ENCODE measurements at places on chromosomes 5 and 9.
A peak's percentile ranks its signal among the peaks of the same experiment; 100 is the strongest.

- no peak overlapping the region for H3K27ac ChIP-seq
- no peaks in the 10 kb centered on the region for H3K27me3 ChIP-seq
- no peak for DNase-seq
Measured at GRCh38 chr5:122996091-122996490, 40.4 kb downstream of the PPIC start.

DNA sequence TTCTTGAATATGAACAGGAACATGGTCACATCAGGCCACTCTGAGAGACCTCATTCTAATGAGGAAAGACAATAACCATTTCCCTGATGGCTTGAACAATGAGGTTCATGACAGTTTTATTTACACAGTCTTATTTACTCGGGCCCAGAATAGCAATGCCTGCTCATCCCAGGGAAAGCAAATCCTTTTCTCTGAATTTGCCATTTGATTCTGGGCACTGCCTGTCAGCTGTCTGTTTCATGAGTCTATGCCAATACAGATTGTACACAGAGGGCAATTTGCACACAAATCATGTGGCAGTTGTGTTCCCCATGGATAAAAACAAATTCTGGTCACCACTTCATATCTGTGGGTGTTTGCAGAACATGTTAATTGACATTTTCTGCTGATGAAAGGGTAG, 492.5 kb downstream of the ACTL7B start:
- H3K36me3 ChIP-seq = no peaks in the 10 kb centered on the region
- H3K27ac ChIP-seq = no peak overlapping the region
- H3K27me3 ChIP-seq = no peaks in the 10 kb centered on the region

DNA sequence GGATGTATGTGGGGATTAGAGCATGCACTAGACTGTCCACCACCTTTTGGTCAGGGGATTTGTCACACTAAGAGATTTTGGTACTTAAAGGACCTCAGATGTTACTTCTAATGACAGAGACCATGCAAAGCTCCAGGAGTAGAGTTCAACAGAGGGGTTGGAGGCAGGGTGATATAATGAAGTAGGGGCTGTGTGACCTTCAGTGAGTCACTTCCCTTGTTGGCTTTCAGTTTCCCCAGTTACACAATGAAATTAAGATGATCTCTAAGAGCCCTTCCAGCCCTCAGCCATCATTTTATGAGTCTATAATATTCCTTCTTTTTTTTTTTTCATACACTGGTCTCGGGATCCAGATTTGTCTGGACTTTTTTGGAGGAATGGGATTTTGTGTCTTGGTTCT, 26.8 kb downstream of the GLRA1 start:
- H3K4me1 ChIP-seq = peaks cover 29% of the 10 kb centered on the region
- no peak overlapping the region for H3K27ac ChIP-seq
- no peak for DNase-seq
- H3K27me3 ChIP-seq = peaks cover 77% of the 10 kb centered on the region
- H3K36me3 ChIP-seq = no peaks in the 10 kb centered on the region
- no peak overlapping the region for H3K4me3 ChIP-seq

DNA sequence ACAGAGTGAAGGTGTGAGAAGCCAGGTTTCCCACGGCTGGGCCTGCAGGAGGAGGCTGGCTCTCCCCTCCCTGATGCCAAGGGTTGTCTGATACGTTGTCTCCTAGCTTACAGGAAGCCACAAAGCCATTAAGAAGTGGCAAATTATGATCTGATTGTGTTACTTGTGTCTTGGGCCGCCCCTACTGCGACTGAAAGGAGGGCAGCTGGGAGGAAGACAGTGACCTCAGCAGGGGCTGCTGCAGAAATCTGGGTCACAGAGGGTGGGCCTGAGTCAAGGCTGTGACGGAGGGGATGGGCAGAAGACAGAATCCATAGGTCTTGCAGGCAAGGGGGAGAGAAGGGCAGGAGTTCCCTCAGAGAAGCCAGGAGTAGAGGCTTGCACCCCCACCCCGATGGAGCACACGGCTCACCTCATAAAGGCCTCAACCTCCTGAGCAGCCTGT, 145.0 kb downstream of the FSTL4 start:
- no peaks in the 10 kb centered on the region for H3K27me3 ChIP-seq
- DNase-seq = no peak
- no peak overlapping the region for H3K4me3 ChIP-seq
- H3K36me3 ChIP-seq = no peaks in the 10 kb centered on the region

DNA sequence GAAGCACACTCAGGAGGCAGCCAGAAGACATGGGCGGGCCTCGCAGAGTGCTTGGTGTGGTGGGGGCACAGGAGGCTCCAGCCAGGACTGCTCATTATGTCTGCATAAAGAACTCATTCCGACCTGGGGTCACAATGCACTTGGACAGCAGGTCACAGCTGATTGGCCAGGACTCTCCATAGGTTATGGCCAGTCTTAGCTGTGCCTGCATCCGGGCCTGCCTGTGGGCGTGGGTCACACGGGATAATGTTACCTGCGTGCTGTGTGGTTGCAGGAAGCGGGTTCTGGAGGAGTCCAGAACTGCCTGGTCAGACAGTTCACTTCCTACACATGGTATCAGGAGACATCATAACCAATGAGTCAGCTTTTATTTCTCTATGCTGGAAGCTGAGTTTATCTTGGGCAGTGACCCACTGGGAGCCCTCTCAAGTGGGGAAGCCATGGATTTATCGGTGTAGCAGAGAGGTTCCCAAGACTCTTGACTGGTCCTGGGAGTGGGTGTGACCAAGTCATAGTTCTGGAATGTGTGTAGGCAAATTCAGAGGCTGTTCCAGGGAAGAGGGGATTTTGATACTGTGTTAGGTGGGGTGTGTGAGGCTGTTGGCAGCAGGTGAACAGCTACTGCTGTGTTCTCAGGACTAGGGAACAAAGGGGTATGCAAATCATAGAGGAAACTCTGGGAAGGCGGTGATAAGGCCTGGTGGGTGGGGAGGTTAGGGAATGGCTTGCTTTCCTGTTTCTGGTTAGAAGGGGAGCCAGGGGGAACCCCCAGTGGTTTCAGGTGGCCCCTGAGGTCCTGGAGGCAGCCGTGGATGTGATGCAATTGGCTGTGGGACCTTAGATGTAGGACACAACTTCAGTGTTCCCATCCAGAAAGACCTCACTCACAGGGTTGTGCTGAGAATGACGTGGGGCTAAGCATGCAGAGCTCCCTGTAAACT, 51.3 kb downstream of the ARHGEF37 start:
- no peaks in the 10 kb centered on the region for H3K27me3 ChIP-seq
- no peak overlapping the region for H3K27ac ChIP-seq
- no peak for DNase-seq
- peaks cover 8% of the 10 kb centered on the region for H3K4me1 ChIP-seq
- H3K36me3 ChIP-seq = no peaks in the 10 kb centered on the region

GRCh38 chr5:120599576-120599975, 135.5 kb downstream of the PRR16 start:
- no peaks in the 10 kb centered on the region for H3K36me3 ChIP-seq
- no peaks in the 10 kb centered on the region for H3K4me1 ChIP-seq
- no peak for DNase-seq

- DNase-seq = peak; percentile 18
- no peak overlapping the region for H3K4me3 ChIP-seq
- no peak overlapping the region for H3K27ac ChIP-seq
- H3K4me1 ChIP-seq = peaks cover 43% of the 10 kb centered on the region
- no peaks in the 10 kb centered on the region for H3K27me3 ChIP-seq
- no peaks in the 10 kb centered on the region for H3K36me3 ChIP-seq
Measured at GRCh38 chr5:5335700-5336264, 86.7 kb upstream of the ICE1 start.

GRCh38 chr5:151667083-151667482, 19.6 kb downstream of the SPARC start:
- DNase-seq = no peak
- H3K27ac ChIP-seq = no peak overlapping the region
- no peaks in the 10 kb centered on the region for H3K36me3 ChIP-seq
- H3K4me3 ChIP-seq = no peak overlapping the region

DNA sequence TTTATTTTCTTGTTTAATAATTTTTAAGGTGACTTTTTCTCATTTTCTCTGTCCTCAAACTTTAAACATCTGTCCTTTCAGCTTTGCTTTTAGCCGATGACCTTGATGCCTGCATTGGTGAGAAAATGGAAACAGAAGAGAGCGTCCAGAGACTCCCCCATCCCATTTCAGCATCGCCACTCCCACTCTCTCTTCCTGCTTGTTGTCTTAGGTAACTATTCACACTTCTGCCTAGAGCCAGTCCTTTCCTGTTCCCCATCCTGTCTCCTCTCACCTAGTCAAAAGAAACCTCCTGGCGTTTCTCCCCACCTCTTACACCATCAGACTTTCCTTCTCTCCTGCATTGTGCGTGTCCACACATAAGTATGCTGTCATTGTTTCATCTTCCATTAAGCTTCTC, 124.6 kb downstream of the MAST4 start:
- H3K4me1 ChIP-seq = no peaks in the 10 kb centered on the region
- DNase-seq = no peak
- H3K4me3 ChIP-seq = no peak overlapping the region
- no peak overlapping the region for H3K27ac ChIP-seq
- H3K36me3 ChIP-seq = no peaks in the 10 kb centered on the region
- no peaks in the 10 kb centered on the region for H3K27me3 ChIP-seq

DNA sequence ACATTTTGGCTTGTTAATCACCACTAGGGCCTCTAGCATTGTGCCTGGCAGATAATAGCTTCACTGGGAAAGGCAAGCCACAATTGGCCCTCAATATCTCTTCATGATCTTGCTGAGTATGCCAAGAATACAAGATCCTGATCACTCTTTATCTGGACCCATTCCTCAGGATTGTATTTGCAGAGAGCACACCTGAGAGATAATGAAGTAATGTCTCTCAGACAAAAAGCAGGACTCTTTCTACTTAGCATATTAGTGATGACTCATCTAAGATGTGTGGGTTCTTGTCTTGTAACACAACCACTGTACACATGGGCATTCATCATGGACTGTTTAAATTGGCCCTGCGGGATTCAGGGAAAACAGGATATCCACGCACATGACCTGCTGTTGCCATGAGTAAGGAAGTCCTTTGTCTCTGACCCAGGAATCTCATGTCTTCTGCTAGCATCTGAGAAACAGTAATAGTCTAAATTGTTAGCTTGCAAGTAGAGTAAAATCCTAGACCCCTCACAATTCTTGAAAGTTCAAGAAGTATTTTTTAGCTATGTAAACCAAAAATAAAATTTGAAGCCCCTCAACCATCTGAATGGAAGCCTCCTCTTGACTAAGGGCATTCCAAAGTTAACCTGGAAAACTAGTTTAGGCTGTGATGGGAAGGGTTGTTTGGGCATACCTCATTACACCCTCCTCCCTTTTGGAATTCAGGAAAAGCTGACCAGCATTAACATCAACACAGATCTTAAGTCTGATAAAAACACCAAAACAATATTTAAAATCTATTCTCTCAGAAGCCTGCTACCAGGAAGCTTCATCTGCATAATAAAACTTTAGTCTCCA, 28.0 kb upstream of the NFIL3 start:
- H3K4me3 ChIP-seq = no peak overlapping the region
- no peaks in the 10 kb centered on the region for H3K27me3 ChIP-seq
- no peak for DNase-seq
- H3K4me1 ChIP-seq = peaks cover 8% of the 10 kb centered on the region
- no peak overlapping the region for H3K27ac ChIP-seq

- no peaks in the 10 kb centered on the region for H3K27me3 ChIP-seq
- H3K27ac ChIP-seq = no peak overlapping the region
- no peak overlapping the region for H3K4me3 ChIP-seq
- no peak for DNase-seq
- H3K36me3 ChIP-seq = no peaks in the 10 kb centered on the region
- H3K4me1 ChIP-seq = peaks cover 7% of the 10 kb centered on the region
Measured at GRCh38 chr5:103891151-103891550, 328.6 kb upstream of the NUDT12 start.

- H3K4me1 ChIP-seq = peaks cover 23% of the 10 kb centered on the region
- peaks cover 3% of the 10 kb centered on the region for H3K36me3 ChIP-seq
- H3K27me3 ChIP-seq = no peaks in the 10 kb centered on the region
- H3K27ac ChIP-seq = no peak overlapping the region
Measured at GRCh38 chr9:27407491-27407890, 110.5 kb upstream of the EQTN start.

DNA sequence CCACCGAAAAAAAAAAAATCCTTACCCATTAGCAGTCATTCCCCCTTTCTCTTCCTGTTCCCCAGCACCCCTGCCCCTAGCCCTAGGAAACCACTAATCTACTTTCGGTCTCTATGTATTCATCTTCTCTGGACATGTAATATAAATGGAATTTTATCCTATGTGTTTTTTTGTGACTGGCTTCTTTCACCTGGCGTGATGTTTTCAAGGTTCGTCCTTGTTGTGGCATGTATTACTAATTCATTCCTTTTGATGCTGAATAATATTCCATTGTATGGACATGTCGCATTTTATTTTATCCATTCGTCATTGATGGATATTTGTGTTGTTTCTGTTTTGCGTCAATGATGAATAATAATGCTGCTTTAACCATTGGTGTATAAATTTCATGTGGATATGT, 42.8 kb upstream of the SH3GL2 start:
- H3K4me1 ChIP-seq = no peaks in the 10 kb centered on the region
- H3K27ac ChIP-seq = no peak overlapping the region
- H3K27me3 ChIP-seq = no peaks in the 10 kb centered on the region
- no peak for DNase-seq

GRCh38 chr9:87587356-87587745, 89.7 kb downstream of the DAPK1 start:
- DNase-seq = no peak
- no peak overlapping the region for H3K27ac ChIP-seq
- H3K36me3 ChIP-seq = no peaks in the 10 kb centered on the region
- H3K4me3 ChIP-seq = no peak overlapping the region

DNA sequence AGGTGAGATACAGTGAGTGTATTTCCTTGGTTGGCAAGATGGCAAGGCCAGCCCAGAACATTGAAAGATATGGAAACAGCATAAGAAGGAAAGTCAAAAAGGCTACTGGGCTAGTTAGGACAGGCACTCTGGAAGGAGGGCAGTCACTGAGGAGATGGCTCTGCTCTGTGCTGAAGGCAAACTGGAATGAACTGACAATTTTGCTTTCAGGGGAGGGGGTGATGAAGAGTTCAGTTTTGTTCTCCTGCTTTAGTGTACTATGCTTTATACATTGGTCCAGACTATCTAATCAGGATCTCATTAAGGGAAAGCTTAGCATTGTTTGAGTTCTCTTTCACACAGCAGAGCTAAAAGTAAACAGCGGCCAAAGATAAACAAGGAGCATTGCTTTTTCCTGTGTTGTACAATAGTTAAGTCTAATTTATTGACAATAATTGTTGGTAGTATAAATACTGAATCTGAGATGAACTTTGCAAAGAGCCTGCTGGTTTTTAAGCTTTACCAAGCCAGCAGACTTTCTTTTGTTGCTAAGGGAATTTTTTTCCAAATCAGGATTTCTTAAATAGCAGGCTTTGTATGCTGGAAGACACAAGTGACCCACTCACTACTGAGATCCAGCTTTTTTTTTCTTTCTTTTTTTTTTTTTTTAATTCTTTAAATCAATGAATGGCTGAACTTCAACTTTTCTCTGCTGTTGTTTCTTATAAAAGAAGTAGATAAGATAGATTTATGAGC, 355.5 kb downstream of the ARRDC3 start:
- no peak overlapping the region for H3K4me3 ChIP-seq
- no peaks in the 10 kb centered on the region for H3K36me3 ChIP-seq
- H3K27me3 ChIP-seq = no peaks in the 10 kb centered on the region
- H3K27ac ChIP-seq = peak overlapping the region; percentile 73

Data from neural progenitor cell (in vitro differentiated cells).